Sigmoid colon (tissue), 7 donors: ENCODE measurements at places on chromosomes 2 and 18. TPM values are rescaled to one million over a fixed set of nuclear protein-coding genes. Genes with fewer than 3 reads are reported as not detected.

The ACKR3 gene
- total RNA-seq: 17.6 TPM

The ZNF385B gene
- total RNA-seq: 5.6 TPM

The CCDC88A gene
- 52.8 TPM for total RNA-seq

The SIX3 gene
- not detected for total RNA-seq

The SERPINB10 gene
- not detected for total RNA-seq

The RTP5 gene
- total RNA-seq: not detected

The LPIN1 gene
- total RNA-seq: 27.5 TPM

DNA sequence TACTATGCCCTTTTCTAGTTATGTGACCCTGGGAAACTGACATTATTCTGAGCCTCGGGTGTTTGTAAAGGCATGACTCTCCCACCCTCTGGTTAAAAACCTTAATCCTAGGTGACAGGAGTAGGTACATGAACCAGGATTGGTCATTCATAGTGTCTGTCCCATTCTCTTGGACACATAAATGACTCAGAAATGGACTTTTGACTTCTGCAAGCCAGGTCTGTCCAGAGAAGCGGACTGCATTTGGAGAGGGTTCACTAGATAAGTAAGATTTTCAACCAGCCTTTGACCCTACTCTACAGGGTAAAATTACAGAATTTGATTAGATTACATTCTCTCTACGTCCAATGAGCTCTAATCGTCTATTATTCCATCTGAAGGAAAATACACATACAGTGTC lies 285.9 kb downstream of the DPP10 start:
- no peak for DNase-seq

GRCh38 chr2:45909677-45910191 lies 258.3 kb downstream of the PRKCE start:
- DNase-seq: no peak

GRCh38 chr2:126752876-126753275 lies 96.9 kb downstream of the GYPC start:
- DNase-seq: no peak

- DNase-seq: no peak
Observed at GRCh38 chr2:201980389-201980821, 53.2 kb upstream of the FZD7 start.

- no peak for DNase-seq
Observed at GRCh38 chr2:202270487-202270886, 4.9 kb downstream of the NOP58 start.

DNA sequence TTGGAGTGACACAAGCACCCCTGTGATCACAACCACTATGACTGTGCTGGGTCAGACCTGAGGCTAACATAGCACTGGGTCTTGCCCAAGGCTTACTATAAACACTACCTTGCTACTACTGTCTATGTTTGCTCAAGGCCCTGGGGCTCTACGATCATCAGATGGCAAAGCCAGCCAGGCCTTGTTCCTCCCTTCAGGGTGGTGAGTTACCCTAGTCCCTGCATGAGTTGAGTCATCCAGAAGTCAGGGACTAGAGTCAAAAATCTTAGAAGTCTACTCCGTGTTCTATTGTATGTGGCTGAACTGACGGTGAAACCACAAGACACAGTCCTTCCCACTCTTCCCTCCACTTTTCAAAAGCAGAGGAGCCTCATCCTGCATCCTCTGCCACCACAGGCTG lies 551.2 kb upstream of the FSIP2 start:
- DNase-seq: no peak

- DNase-seq: no peak
Observed at GRCh38 chr2:59935005-59935404, 618.4 kb downstream of the BCL11A start.

- DNase-seq: peak; percentile 14
Observed at GRCh38 chr2:11598228-11598731, 64.4 kb downstream of the GREB1 start.

DNA sequence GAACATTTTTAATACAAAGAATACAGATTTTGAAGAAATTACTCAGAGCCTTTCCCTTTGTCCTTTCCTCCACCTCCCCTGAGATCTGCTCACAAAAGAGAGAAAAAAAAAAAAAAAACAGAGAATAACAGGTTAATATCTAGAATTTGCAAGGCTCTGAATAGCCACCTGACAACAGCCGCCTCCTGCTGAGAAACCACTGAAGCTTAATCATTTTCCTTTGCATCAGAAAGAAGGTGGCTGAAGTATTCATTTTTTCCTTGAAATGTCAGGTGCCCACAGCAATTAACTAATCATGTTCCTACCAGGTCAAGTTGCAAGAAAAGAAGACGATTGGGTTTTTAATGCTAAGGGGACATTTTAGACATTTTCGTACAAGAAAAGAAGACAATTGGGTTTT lies 21.2 kb downstream of the CNTNAP5 start:
- DNase-seq: no peak

DNA sequence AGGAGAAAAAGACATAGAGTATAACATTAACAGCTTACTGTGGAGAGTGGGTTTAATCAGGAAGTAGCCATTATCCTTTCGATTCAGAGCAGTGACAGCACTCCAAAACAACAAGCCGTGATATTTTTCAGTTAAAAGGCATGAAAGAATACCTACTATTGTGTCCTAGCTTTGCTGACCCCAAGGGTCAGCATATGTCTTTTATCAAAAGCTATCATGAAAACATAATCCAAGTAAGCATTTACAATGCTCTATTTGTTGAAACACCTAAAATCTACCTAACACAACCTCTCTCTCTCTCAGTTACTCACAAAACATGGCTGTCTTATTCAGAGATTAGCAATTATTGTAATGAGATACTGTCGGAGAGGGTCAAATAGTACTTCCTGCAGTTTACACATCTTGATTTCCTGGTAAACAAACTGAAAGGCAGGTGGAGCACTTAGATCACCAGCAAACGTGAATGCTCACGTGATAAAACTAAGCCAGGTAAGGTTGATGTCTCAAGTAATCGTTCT lies 100.0 kb downstream of the BAZ2B start:
- no peak for DNase-seq

- no peak for DNase-seq
Observed at GRCh38 chr18:9139400-9140039, 2.9 kb downstream of the ANKRD12 start.

GRCh38 chr2:239238839-239239606 lies 161.8 kb downstream of the HDAC4 start:
- DNase-seq: peak; percentile 61
